ENCODE measurements at places on chromosomes 16 and 17.
A peak's percentile ranks its signal among the peaks of the same experiment; 100 is the strongest.

DNA sequence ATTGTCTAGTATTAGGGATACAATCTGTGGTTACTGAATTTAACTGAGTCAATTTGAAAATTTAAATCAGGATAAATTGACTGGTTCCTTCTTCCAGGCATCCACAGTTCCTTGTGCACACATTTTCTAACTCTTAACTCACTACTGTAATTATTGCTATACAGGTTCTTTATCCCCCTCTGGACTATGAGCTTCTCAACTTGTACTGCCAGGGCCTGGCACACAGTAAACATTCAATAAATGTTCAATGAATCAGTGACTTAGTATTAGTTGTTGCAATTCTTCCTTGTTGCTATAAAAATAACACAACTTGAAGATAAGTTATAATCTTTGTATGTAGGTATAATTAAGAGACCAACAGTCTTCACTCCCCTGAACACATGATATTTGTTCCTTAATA lies 67.9 kb downstream of the SSH2 start:
- no peak for DNase-seq

DNA sequence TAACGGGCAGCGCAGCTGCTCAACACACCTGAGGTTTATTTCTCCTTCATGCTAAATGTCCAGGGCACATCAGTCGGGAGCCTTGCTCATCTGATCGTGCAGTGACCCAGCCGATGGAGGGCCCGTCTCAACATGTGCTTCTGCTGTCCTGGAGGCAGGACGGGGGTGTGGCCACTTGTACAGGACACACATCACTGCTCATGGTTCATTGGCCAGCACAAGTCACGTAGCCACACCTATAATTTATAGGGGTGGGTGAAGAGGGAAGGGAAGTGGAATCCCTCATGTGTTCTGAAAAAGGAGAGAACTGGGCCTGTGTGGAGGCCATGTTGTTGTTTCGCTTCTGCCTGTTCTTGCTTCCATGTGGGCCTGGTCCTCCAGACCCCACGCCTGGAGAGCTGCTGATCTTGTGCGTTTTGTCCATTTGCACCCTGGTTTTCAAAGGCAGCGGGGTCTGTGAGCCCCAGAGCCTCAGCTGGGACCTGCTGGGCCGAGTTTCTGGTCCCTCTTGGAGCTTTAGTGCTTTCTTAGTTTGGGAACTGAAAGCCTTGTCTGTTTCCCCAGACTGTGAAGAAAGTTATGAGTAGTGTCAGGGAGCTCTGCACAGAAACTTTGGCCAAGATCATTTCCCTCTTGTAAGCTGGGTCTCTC lies 60.5 kb downstream of the CMIP start:
- DNase-seq, result peak; percentile 81

DNA sequence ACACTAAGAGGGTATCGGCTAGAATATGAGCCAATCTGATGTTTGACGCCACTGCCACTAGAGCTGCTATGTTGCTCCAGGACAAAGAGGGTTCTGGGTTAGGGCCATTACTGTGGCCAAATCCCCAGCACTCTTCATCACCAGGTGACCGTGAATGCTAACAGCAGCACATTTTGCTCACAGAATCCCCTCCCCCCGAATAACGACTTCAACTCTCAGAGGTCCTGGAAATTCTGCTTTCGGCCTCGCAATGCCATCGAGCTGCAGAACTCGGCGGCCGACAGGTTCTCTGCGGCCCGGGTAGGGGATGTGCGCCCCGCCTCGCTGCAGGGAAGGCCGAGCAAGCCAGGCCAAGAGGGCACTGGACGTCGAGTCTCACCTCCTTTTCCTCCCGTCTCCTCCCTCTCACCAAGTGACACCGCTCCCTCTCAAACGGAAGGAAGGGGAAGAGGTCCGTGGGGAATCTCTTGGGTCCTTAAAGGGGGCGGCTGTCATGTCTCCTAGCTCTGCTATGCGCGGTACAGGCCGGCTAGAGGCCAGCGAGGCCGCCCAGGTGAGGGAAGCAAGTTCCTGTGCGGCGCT lies 31.9 kb downstream of the CDK5R1 start:
- DNase-seq, result no peak

- peak; percentile 70 for DNase-seq
These were observed 617 bp downstream of the ARMC7 start for GRCh38 chr17:75110234-75110937.

GRCh38 chr16:80852261-80852872 lies 48.0 kb upstream of the CDYL2 start:
- DNase-seq, result peak; percentile 59

GRCh38 chr17:58703137-58703915 lies 10.9 kb downstream of the RAD51C start:
- peak; percentile 32 for DNase-seq

GRCh38 chr16:20111143-20111542 lies 37.5 kb upstream of the GPR139 start:
- no peak for DNase-seq

DNA sequence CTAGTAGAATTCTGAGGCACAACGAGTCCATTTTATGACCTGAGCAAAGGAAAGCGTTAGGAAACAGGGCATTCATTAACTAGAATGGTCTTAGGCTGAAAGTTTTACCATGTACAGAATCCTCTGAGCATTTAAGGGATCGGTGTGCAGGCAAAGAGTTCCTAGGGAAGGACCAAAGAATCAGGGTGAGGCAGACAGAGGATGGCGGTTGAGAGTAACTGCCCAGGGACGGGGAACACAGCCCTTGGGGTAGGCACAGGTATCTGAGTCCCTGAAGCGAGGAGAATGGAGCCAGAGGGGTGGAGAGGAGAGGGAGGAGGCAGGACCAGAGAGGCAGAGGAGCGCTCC lies 14.0 kb upstream of the ITGB3 start:
- no peak for DNase-seq

GRCh38 chr16:82598771-82599170 lies 28.0 kb upstream of the CDH13 start:
- no peak for DNase-seq

DNA sequence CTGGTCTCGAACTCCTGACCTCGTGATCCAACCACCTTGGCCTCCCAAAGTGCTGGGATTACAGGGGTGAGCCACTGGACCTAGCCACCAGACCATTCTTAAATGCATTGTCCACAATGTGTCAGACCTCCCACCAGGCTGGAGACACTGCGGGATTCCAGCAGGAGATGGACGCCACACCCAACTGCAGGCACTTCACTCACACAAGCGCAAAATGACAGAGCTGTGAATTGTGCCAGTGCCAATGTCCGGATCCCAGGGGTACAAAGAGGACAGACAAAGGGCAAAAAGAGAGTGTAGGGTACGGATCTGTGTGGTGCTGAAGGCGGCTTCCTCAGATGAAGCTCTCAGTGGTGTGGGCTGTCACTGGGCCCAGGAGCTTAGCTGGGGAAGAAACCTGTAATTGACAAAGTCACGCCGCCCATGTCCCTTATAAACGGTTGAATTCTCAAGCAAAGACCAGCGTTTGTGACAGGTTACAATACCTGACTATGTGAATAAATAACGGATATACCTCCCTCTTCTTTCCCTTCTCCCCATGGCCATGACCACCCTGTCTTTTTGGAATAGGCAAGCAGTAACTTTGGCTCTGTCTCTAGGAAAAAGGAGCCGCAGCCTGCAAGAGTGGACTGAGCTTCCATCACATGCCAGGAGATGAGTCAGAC lies 40.0 kb downstream of the HS3ST3A1 start:
- DNase-seq, result no peak

- peak; percentile 66 for DNase-seq
These were observed 9.3 kb downstream of the RIPOR1 start for GRCh38 chr16:67537636-67538591.

DNA sequence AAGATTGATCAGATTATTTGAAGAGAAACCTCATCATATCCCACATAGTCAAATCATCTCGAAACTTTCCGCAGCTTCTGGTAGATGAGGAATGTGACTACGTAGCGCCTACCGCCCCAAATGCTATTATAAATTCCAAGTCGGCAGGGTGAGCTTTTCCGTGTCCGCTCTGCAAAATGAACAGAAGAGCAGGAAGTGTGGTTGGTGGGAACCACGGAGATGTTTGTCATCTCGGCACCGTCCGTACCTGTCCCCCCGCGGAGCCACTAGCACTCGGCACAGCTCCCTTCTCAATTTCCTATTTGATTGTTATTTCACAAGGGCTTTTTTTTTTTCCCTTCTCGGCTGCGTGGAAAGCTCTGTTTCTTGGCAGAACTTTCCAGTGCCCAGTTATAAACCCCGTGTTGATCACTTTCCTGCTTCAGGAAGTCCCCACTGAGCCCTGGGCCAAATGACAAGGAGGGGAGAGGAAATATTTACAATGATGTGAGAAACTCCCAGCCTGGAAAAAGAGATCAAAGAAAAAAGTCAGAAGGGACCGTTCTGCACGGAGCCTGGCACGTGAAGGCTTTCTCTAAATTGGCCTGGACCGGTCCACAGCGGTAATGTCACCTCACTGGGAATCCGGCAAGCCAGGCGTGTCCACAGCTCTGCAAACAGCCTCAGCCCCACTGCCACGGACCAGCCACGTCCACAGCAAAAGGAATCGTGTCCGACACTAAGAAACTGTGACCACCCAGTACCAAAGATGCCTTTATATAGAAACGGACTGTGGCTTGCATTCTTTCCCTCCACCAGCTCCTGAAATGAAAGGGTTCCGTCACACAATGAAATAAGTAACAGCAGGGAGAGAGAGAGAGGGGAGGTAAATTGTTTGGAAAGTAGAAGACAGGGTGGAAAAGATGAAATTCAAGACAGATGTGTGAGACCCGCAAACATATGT lies 65.0 kb downstream of the MRM3 start:
- no peak for DNase-seq

- no peak for DNase-seq
These were observed 10.0 kb downstream of the KRT16 start for GRCh38 chr17:41602524-41602923.

GRCh38 chr17:44398692-44399691 lies 9.5 kb upstream of the ITGA2B start:
- no peak for DNase-seq

DNA sequence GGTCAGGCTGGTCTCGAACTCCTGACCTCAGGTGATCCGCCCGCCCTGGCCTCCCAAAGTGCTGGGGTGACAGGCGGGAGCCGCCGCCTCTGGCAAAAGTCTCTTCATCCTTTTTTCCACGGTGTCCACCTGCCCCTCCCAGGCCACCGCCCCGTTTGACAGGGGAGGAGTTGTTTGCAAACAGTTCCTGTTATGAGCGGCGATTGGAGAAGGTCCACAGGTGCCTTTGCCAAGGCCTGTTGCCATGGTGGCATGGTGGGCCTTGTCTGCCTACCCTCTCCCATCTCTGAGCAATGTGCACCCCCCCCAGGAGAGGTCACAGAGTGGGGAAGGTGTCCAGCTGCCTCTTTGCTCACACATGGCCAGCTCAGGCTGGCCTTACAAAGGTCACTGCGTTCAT lies 16.0 kb upstream of the RAP1GAP2 start:
- DNase-seq, result no peak

- DNase-seq, result no peak
These were observed 2.7 kb downstream of the C1QTNF1 start for GRCh38 chr17:79026376-79027273.

GRCh38 chr17:9218911-9219310 lies 197.6 kb downstream of the NTN1 start:
- no peak for DNase-seq

DNA sequence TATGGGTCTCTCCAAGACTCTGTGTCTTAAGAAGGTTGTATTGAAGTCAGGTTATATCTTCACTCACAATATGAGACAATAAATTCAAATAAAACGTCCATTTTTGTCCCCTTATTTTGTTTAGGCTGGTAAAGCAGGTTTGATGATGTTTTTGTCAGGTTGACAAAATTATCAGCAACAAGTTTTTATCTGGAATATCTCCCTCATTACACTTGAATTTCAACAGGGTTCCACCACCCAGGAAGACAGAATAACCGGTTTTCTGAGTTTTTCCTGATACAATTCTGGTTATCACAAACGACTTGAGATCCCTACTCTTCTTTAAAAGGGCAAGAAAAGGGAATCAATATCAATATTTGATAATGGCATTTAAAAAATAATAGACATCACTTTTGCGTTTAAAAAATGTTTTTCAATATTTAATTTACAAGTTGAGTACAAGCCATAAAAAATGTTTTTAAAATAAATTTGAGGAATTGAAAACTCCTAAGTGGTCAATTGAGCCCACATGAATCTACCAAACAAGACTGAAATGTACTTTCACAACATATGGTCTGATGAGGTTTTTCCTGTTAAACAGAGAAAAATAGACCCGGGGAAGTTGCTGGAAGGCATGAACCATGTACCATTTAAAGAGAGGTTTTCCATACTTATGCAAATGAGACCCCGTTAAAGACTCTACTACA lies 1.4 kb upstream of the ATP6V0A1 start:
- peak; percentile 45 for DNase-seq

GRCh38 chr16:57411362-57411976 lies 6.9 kb downstream of the CCL17 start:
- DNase-seq, result no peak

GRCh38 chr17:2140683-2141082 lies 85.8 kb downstream of the HIC1 start:
- no peak for DNase-seq

- DNase-seq, result no peak
These were observed 21.9 kb downstream of the ST3GAL2 start for GRCh38 chr16:70416748-70417616.

GRCh38 chr16:85627089-85627488 lies 14.0 kb downstream of the GSE1 start:
- DNase-seq, result no peak

GRCh38 chr16:1338119-1338730 lies 4.8 kb downstream of the BAIAP3 start:
- DNase-seq, result peak; percentile 55

DNA sequence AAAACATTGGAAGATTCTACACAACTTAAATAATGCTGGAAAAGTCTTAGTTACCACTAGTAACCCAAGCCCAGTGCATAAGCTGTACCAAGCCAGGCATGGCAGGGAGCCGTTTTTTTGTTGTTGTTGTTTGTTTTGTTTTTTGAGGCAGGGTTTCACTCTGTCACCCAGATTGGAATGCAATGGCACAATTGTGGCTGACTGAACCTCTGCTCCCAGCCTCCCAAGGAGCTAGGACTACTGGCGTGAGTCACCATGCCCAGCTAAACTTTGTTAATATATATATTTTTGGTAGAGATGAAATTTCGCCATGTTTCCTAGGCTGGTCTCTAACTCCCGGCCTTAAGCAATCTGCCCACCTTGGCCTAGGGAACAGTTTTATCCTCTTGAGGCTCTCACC lies 564 bp upstream of the TMIGD1 start:
- DNase-seq, result no peak

- no peak for DNase-seq
These were observed 88.4 kb downstream of the FTO start for GRCh38 chr16:53792161-53792951.

DNA sequence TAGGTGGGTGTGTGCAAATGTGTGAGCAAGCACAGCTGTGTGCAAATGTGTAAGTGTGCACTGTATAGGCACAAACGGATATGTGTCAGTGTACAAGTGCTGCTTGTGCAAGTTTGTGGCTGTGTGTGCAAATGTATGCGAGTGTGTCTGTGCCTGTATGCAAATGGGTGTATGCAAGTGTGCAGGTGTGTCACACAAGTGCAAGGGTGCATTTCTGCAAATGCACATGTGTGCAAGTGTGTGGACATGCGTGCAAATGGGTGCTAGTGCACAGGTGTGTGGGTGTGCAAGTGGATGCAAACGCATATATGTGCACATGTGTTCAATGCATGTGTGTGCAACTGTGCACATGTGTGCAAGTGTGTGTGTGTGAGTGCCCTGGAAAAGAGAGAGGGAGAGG lies 76.5 kb upstream of the TNRC6C start:
- DNase-seq, result no peak

Data from hematopoietic multipotent progenitor cell treated with erythropoietin and hydrocortisone succinate and interleukin-3 and kit ligand, for 6 days (in vitro differentiated cells).